Activated naive CD4-positive, alpha-beta T cell treated with Interleukin-2 at 50 U/mL for 16 hours (primary cell): ENCODE measurements at places on chromosomes 7 and 10.

GRCh38 chr7:158128572-158128971 is 459.1 kb downstream of the PTPRN2 start:
- DNase-seq: no peak

GRCh38 chr7:80230327-80230726 is 95.7 kb downstream of the GNAI1 start:
- DNase-seq: no peak

GRCh38 chr10:120873741-120874140 is 22.6 kb downstream of the WDR11 start:
- DNase-seq: no peak

DNA sequence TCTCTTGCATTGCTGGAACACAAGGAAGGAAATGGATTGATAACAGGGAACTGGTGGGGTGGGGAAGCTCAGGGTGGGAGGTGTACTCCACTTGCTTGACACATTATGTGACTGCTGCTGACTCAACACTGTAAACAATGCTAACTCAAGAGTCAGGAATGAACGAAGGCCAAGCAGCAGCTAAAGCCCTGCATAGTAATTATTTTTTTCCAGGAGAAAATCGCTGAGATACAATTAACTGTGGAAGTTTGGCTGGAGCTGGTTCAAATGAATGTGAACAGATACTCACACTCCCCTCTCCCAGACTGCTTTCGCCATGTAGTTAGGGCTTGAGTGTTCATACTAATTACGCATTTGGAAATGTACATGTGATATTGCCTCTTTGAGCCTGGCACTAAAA is 170.9 kb upstream of the AOAH start:
- no peak for DNase-seq

DNA sequence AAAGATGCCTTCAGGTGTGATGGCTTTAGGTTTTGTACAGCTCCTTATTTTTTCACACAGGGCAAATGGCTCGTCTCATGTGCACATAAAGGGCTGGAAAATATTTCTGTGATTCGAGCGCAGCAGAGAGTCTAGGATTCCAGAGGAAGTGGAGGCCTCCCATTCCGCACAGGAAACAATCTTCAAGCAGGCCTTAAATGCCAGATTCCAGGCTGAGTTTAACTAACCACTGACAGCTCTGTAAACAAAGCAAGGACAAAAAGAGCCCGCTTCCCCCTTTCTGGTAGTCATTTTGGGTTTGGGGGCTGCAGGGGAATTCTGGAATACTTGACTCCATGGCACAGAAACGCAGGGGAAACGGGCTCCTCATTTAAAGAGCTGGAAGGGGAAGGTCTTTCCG is 87.2 kb downstream of the CALD1 start:
- no peak for DNase-seq

DNA sequence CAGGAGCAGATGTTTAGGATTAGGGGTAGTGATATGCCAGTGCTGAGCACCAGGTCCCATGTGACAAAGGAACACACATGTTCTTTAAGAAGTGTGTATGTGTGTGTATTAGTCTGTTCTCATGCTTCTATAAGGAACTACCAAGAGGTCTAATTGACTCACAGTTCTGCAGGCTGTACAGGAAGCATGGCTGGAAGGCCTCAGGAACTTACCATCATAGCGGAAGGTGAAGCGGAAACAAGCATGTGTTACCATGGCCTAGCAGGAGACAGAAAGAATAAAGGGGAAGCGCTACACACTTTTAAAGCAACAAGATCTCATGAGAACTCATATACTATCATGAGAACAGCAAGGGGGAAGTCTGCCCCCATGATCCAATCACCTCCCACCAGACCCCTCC is 22.8 kb upstream of the PDZD8 start:
- no peak for DNase-seq

- DNase-seq: no peak
Observed at GRCh38 chr10:106175760-106176377, 988.6 kb downstream of the SORCS1 start.

DNA sequence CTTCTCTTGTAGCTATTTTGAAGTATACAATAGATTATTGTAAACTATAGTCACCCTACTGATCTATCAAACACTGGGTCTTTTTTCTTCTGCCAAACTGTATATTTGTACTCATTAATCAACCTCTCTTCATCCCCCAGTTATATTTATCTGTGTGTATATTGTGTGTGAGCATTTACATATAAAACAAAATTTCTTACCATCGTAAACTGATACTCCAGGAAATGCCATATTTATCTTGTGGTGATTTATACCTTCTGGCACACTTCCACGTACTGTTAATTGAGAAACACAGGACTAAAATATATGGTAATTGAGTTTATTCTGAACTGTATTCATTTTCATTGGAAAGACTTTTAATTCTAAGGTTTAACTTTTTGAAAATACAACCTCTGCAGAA is 18.9 kb downstream of the ANLN start:
- DNase-seq: no peak
